ENCODE measurements at places on chromosomes 5 and 9.

DNA sequence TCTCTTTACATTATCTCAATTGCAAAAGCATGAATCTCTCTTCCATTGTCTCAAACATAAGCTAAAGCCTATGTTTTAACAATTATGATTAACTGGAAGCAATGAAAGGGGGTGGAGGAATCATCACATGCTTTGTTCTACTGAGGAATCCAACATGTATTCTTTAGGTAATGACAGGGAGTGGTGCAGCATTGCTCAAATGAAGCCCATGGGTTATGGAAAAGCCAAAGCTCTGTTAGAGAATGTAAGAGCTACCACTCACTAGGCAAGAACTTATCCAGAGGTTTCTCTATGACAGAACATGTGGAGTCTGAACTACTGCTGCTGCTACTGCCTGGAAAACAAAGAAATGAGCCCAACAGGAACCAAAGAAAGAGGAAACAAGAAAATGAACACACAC is 28.7 kb downstream of the KIF3A start:
- no peak for DNase-seq

DNA sequence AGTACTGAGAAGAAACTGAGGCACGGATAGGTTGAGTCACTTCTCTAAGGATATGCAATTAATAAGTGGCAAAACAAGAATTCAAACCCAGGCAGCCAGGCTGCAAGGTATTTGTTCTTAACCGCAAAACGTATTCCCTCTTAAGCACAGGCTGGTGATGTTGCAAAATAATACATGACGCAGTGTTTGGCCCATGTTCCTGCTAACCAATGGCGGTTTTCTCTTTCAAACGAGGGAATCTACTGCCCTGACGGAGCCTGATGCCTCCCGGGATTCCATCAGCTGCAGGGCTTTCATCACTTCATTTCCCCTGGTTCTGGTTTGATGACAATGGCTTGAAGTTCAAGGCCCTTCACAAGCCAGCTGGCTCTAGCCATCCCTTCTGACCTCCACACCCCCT is 154.8 kb downstream of the SLIT3 start:
- DNase-seq, result no peak

DNA sequence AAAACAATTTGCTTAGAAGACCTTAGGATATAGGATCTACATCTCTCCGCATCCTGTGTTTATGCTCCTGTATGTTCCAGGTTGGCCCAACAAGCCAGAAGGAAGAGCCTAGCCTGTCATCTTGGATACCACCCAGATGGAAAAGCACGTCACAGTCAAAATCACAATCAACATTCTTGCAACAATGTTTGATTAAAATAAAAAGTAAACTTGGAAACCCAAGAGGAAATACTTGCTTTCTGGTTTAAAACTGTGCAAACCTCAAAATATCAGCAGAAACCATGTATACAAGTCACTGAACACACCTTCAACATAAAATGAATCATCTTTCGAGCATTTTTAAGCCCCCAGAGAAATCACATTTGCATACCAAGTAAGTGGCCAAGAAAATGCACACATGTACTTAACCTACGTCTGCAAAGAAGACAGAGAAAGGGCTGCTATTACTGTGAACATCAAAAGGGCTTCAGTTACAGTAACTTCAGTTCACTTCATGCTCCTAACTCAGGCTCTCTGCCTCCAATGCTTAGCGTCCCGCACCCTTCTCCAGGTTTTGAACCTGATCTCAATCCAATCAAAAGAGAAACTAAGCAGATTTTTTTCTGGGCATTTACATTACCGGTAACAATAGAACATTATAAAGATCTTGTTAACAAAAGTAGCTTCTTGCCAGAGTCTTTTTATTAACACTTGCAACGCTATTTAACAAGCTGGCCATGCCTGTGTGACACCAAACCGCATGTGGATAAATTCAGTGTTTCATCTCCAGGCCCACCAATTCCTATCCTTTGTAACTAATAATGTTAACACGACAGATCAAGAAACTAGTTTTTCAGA is 1.3 kb downstream of the ENC1 start:
- DNase-seq, result no peak

DNA sequence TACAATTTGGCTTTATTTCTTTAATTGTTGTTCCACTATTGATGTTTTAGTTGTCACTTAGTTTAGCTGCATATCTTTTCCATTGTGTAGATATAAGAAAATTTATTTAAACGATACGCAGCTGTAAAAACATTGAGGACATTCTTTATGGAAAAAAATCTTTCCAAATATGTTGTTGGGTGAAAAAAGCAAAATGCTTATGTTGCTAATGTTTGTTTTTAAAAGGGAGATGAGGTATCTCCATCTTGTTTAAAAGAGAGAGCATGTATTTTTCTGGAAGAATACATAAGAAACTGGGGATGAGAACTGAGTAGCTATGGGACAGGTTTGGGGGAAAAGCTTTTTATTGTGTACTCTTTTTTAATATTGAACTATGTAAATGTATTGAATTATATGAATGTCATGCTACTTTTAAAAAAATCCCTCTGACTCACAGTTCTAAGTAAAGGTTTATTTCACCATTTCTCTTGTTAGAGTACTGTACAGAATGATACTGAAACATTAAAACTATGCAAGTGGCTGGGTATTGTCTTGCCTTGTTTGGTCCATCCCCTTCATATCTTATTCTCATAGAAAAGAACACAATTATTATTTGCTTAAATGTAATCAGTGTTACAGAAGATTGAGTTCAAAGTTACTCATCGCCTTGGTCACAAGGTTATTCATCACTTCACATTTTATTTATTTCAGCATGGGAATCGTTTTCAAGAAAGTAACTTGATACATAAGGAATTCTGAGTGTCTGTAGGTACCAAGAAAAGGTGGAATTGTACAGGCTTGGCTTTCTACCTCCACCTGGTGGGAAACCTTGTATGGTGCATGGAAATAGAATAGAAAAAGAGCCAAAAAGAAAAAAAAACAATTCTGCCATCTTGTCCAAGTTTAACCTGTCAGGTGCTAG is 85.8 kb downstream of the RIC1 start:
- peak; percentile 20 for DNase-seq

- DNase-seq, result no peak
Measured at GRCh38 chr5:172749881-172750633, 20.9 kb downstream of the DUSP1 start.

DNA sequence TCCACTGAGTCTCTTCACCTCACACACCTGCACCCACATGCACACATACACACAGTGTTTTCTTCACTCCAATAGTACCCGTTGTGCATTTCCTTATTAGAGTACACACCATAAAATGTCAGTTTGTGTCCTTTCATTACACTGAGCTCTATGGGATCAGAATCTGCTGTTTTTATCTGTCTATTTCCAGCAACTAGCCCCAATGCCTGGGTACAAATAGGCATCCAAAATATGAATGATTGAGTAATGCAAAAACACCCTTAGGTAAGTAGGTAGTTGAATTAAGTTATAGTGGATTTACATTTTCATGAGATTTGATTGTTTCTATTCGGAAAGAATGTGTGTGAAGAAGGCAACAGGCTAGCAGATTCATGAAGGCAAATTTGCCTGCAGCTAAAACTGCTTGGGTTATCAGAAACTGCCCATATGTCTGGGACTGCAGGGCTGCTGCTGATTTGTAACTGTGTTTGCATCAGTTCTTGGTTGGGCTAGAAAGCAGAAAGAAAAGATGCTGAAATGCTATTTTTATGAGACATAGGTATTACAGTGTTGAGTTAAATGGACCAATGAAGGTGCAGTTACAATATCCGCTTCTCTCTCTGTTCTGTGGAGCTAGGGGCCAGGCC is 26.9 kb downstream of the PPP3R2 start:
- no peak for DNase-seq

DNA sequence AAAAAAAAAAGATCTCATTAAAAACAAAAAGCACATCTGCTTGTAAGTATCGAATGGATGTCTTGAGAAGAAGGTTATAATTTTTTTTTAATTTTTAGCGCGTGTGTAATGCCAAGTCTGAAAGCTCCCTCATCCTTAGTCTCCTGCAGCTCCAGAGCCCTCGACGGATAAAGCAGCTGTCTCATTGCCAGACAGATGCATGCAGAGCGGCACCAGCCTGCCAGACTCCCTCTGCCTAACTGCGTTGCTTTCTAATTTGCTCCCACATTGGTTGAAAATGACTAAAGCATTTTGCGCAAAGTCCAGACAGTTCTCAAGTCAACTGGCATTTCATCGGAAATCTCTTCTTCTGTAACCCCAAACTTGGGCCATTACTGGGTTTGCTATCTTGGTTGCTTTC is 29.4 kb downstream of the OLFM1 start:
- DNase-seq, result no peak

DNA sequence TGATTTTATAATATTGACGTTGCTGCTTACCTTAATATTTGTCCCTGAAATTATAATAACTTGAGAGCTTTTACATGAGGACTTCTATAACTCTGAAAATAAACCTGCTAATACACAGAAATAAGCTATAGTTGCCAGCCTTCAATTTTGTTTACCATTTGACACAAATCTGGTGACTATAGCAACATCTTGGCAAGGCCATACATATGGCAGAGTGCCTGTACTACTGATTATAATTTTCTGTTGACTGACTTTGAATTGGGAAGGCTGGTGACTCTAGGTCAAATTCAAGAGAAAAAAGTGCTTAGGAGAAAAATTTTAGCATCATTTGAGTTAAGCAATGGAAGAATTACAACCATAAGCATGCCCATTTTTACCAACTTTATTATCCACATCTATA is 581.4 kb upstream of the PTPRD start:
- no peak for DNase-seq

GRCh38 chr5:174348311-174348981 is 302.9 kb downstream of the NSG2 start:
- DNase-seq, result no peak

DNA sequence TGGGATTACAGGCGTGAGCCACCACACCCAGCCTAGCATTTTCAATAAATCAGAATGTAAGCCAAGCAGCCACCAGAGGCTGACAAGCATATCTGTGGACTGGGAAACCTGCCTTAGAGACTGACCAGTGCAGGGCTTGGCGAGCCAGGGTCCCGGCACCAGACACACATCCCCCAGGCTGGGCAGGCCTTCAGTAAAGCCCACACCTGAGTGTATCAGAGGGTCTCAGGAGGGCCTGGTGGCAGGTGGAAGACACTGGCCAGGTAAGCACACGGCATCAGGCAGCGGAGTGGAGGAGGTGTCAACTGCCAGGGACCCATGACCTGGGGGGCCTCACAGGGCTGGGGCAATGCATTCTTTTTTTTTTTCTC is 78.3 kb upstream of the IL17B start:
- DNase-seq, result no peak

DNA sequence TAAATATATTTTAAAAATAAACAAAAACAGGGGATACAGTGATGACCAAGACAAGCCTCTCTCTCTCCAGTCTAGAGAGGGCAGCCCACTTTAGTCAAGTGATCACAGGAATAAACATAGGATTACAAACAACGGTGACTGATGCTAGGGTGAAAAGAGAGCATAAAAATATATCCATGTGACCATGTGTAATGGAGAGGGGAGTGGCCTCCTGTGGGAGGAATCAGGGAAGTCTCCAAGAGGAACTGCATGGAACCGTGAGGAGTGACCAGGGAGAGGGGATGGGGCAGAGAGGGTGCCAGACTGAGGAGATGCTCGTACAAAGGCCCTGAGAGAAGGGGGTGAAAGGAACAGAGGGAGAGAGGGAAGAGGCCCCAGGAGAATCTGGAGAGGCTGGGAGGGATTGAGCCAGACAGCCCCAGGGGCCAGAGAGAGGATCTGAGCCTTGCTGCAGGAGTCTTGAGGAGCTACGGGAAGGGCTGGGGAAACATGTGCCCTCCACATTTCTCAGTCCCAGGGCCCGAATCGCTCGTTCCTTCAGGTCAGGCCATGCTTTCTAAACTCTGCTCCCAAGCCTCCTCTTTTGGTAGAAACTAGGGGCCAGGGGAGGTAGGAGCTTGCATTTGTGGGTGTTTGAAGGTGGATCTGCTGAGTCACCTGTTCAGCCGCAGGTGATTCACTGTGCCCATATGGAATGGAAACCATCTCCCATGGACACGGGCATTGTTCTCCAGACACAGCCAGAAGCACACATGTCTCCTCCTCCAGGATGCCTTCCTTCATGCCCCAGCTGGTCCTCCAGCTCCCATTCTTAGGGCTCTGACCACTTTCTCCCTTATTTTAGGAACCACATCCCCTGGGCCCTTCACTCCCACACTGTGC is 63.8 kb downstream of the PAX5 start:
- no peak for DNase-seq

GRCh38 chr5:140337880-140338279 is 8.5 kb downstream of the HBEGF start:
- no peak for DNase-seq

GRCh38 chr9:114238891-114239875 is 83.7 kb upstream of the ORM1 start:
- no peak for DNase-seq

DNA sequence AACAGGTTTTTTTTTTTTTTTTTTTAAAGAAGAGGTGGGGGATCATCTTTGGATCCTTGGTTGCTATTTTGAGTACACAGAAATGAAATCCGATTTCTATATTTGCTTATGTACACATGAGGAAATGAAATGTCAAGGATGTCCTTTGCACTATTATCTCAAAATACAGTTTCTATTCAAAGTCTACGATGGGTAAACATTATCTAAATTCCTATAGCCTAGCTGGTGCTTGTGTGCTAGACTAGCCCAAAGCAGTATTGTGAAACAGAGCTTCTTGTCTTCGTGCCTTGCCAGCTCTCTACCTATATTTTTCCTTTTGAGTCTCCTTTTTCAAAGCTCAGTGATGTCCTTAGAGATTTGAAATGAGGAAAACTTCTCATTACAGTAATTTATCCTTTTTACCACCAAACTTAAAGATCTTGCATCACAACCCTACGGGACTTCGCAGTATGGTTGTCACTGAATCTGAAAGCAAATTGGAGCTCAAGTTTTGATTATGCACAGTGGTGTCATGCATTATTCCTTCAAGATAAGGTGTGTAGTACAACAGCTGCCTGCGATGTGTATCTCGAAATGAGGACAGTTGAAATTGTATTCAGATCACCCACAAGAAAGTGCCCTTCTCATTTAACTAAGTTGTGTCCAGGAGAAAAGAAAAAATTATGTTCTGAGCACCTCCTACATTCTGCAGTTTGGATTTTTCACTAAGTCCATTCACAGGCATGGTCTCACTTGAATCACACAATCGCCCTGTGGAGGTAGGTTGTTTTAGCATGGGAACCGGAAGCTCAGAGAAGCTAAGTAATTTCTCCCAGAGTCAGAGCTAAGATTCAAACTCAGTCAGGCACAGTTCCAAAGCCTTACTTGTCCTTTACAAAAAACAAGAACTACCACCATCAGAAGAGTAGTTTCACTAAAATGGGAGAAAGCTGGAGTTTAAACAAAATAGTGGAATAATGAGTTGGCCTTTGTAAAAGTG is 379.0 kb downstream of the GLIS3 start:
- no peak for DNase-seq

Data from HS-5 (cell line).